ENCODE measurements at places on chromosomes 3 and 15. TPM values are rescaled to one million over a fixed set of nuclear protein-coding genes. Genes with fewer than 3 reads are reported as not detected.

RHOV gene
- total RNA-seq: not detected

DNA sequence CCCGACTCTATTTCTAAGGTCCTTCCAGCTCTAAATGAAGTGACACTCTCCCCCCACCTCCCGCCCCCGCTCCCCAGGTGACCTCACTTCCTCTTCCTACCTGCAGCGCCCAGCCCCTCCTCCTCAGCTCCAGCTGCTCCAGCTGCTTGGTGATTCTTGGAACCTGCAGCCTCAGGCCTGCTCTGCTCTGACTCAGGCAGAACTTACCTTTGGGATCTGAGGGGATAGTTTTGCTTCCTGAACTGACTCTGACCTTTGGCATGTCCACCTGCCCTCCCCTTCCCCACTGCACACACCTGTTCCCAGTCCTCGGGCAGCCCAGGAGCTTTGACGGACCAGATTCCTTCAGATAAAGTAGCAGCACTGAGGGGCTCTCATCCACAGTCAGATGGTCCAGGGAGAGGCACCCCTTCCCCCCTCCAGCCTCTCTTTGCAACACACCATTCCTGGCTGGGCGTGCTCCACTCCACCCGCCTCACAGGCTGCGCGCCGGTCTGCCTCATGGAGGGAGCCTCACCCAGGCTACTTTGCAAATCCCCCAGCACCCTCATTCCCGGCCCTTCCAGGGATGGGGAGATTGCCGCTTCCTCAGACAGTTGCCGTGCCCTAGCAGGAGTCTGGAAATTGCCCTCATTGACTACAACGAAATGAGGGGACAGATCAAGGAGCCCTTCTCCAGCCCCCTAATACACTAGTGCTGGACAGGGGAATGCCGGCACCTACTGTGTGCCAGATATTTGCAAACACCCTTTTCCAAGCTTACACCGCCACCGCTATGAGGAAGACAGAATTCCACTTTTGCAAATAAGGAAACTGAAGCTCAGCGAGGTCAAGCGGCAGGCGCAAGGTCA, 692 bp upstream of the C15orf39 start:
- no peak for DNase-seq

- DNase-seq: no peak
These were observed 6.2 kb downstream of the CORO2B start for GRCh38 chr15:68584756-68585573.

NXPE3 gene
- total RNA-seq: 25.8 TPM

DNA sequence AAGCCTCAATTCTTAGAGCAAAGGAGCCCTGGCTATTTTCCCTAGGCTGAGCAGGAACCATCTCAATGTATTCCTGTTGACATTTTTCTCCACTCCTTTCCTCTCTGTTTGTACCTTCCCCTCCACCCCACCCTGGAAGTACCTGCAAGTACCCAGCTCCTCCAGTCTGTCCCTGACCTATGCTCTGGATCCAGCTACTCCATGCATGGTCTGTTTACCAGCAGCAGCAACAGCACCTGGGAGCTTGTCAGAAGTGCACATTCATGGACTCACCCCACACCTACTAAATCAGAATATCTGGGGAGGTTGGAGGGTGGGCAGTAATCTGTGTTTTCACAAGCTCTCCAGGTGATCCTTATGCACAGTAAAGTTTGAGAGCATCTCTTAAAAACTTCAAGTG, 240.7 kb upstream of the UMPS start:
- DNase-seq: no peak

- DNase-seq: no peak
These were observed 976.0 kb downstream of the ROBO1 start for GRCh38 chr3:78791753-78792152.

- DNase-seq: no peak
These were observed 12.3 kb upstream of the INO80 start for GRCh38 chr15:41128174-41128902.

GRCh38 chr15:41925086-41925608, 31.3 kb upstream of the SPTBN5 start:
- no peak for DNase-seq

DNA sequence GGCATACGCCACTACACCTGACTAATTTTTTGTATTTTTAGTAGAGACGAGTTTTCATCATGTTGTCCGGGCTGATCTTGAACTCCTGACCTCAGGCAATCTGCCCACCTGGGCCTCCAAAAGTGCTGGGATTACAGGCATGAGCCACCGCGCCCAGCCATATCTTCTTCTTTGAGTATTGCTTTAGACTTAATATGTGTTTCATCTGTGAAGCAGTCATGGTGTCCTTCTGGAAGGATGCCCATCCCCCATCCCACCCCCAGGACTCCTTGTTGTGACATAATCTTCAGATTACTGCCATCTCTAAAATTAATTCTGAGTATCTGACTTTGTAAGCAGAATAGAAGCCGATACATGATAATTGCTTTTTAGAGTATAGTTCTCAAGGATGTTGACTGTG, 57.7 kb downstream of the KLHL25 start:
- DNase-seq: no peak

GRCh38 chr3:19526071-19526470, 377.8 kb downstream of the KCNH8 start:
- no peak for DNase-seq

CA12 gene
- 10.7 TPM for total RNA-seq

ROPN1 gene
- total RNA-seq: not detected
